ENCODE measurements at places on chromosomes 6 and 20.

- DNase-seq = no peak
These were observed 79.0 kb upstream of the POPDC3 start for GRCh38 chr6:105258816-105259215.

DNA sequence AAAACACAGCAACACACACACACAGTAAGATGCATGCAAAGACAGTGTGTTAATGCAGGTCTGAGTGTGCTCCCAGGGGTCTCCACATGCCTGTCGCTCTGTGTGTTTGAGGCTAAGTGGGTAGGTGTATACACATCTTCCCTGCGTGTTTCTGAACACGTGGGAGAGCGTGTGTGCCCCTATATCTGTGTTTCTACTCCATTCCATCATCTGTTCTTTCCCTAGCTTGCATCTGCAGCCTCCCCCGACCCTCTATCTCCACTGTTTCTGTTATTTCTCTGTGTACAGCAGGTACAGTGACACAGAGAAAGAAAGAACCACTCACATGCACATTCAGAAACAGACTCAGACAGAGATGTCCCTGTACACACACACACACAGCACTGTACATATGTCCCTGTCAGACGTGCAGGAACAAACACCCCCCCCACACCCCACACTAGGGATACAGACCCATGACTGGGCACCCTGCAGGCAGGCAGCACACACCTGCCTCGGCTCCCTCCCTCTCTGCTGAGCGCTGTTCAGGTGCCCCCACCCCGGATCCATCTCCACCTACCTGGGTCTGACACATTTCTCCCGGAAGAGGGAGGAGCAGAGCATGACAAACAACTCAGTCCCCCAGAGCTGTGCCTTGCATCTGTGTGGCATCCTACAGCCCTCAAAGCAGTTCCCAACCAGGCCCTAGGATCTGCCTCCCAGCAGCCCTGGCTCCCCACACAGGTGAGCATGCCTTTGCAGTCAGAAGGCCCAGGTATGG is 27.6 kb downstream of the KCNK15 start:
- DNase-seq = no peak

- no peak for DNase-seq
These were observed 155.0 kb downstream of the RNGTT start for GRCh38 chr6:88808381-88808780.

DNA sequence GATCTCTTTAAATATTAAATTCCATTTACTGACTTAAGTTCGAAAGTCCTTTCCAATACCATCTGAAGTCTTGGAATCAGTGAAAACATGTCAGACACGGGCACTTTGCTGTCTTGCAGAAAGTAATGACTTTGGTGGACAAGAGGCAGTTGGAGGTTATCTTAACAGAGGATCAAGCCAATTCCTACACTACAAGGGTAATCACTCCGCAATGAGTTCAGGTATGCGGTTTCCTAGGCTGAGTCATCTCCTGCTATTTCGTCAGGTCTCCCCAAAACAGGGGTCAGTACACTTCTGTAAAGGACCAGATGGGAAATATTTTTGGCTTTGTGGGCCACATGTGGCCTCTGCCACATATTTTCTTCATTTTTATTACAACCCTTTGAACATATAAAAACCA is 656.6 kb downstream of the KIF16B start:
- no peak for DNase-seq

- no peak for DNase-seq
These were observed 61.1 kb downstream of the CAP2 start for GRCh38 chr6:17454316-17455005.

DNA sequence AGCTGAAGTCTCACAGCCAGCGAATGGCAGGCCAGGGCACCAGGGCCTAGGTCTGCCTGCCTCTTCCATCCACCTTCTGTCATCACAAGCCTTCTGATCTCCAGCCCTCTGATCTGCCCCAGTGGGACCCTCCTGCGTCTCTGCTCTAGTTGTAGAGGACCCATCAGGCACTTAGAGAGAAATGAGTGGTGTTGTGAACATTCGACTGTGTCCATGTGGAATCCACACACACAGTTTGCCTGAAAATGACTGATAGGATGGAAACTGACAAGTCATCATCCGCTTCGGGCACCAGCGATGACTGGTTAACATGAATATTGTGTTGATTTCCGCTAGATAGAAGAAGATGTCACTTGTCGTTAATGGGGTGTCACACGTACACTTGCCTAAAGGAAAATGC is 221.0 kb downstream of the PTPRT start:
- no peak for DNase-seq

GRCh38 chr6:138330763-138331162 is 46.9 kb upstream of the SMIM28 start:
- no peak for DNase-seq

GRCh38 chr20:52983726-52984450 is 11.7 kb downstream of the TSHZ2 start:
- no peak for DNase-seq

- no peak for DNase-seq
These were observed 42.7 kb downstream of the SASH1 start for GRCh38 chr6:148385379-148385778.

DNA sequence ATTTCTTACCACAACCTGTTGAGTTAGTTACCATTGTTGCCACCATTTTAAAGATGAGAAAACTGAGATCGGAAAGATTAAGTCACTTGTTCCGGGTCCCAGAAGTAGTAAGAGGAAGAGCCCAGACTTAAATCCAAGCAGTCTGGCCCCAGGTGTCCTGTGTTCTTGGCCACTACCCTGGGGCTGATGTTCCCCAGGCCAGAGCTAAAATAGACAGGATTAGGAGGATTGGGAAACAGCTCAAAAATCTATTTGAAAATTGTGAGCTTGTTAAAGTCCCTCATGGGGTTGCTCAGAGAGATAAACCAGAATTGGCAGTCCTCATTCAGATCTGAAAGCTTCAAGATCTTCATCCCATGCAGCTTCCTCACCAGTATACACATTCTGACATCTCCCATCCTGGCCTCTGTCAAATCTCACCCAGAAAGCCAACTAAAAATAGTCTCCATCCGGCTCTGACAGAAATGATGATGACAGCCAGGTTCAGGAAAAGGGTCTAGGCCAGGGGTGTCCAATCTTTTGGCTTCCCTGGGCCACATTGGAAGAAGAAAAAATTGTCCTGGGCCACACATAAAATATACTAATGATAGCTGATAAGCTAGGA is 62.0 kb downstream of the GFOD1 start:
- no peak for DNase-seq

DNA sequence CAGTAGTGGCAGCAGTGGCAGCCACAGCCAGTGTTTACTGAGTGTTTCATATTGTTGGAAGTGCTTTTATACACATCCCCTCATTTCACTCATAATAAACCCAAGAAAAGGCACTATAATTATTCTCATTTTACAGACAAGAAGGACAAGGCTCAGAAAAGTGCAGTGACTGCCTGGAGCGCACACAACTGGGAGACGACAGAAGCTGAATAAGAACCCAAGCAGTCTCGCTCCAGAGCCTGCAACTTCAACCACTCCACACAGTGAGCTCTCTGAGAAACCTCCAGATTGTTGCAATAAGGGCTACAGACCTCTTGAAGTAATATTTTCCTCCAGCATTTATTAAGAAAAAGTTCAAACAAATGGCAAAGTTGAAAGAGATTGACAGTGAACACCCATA is 76.9 kb downstream of the PLCG1 start:
- DNase-seq = no peak
